ENCODE measurements at places on chromosomes 4 and X.

DNA sequence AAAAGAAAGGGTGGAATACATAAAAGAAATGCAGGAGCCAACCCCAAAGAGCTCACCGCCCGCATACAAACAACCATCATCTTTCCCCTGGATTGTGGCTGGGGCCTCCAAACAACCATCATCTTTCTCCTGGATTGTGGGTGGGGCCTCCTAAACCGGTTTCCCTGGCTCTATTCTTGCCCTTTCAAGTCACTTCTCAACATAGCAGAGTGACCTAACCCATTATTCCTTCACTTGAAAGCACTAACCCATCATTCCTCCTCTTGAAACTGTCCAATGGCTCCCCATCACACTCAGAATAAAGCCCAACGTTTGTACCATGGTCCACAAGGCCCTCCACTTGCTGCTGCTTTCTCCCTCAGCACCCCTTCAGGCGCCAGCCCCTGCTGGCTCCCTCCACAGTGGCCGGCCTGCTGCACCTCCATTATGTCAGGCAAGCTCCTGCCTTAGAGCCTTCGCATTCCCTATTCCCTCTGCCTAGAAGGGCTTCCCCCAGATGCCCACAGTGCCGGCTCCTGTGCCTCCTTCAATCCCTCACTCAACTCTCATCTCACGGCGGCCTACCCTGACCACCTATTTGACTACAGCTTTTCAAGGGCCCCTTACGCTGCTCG lies 24.1 kb downstream of the SMIM43 start:
- no peak for DNase-seq

GRCh38 chr4:15882675-15883086 lies 55.9 kb downstream of the FGFBP1 start:
- DNase-seq, result peak; percentile 77

- peak; percentile 91 for DNase-seq
Measured at GRCh38 chrX:39335513-39336235, 534.4 kb downstream of the MID1IP1 start.

- peak; percentile 26 for DNase-seq
Measured at GRCh38 chr4:17468619-17469221, 43.2 kb downstream of the QDPR start.

- DNase-seq, result no peak
Measured at GRCh38 chrX:132843363-132843762, 115.1 kb downstream of the HS6ST2 start.

- no peak for DNase-seq
Measured at GRCh38 chr4:11408233-11408967, 20.3 kb downstream of the HS3ST1 start.

GRCh38 chr4:3389233-3390215 lies 52.2 kb upstream of the HGFAC start:
- no peak for DNase-seq

GRCh38 chr4:88771883-88772450 lies 74.3 kb upstream of the NAP1L5 start:
- no peak for DNase-seq

DNA sequence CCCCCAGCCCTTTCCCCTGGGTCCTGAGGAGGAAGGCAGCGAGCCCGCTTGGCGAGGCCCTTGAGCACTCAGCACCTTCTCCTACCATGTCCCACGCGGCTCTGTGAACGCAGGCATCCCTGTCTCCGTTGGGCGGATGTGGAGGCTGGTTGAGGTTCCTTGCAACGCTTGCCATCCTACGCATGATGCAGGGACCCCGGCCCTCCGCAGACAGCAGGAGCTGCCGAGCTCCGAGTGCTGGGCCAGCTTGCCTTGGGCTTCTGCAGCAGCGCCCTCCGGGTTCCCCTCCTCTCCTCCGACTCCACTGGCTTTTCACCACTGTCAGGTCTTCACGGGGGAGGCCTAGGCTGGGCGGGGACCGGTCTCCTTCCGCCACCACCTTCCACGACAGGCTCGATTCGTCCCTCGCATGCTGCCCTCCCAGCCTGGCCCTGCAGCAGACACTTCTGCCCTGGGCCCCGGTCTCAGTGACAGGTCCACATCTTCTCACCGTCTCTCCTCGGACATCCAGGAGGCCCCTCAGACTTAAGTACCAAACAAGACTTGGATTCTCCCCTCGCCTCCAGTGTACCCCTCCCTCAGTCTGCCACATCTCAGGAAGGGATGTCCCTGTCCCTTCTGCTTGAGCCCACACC lies 67.6 kb upstream of the HGFAC start:
- no peak for DNase-seq

GRCh38 chrX:40637687-40638086 lies 9.7 kb downstream of the CXorf38 start:
- no peak for DNase-seq

- DNase-seq, result no peak
Measured at GRCh38 chr4:115171220-115171619, 57.8 kb upstream of the NDST4 start.

- no peak for DNase-seq
Measured at GRCh38 chrX:31070057-31070468, 1.8 kb downstream of the FTHL17 start.

GRCh38 chrX:134990475-134990800 lies 353 bp upstream of the SMIM10 start:
- DNase-seq, result no peak

DNA sequence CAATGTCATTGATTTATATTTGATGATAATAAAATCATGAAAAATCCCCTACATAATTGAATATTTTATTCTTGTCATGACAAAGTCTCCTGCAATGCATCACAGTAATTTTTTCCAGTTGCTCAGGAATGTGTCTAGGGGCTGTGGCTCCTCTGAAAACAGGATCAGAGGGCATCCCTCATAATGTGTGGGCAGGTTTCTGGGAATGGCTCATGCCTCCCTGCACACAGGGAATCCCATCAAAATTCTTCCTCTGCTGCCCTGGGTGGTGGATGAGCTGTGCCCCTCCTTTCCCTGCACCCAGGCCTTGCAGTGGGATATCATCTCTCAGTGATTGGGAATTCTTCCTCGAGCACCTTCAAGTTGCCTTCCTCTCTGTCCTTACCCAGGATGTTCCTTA lies 20.4 kb upstream of the PUDP start:
- DNase-seq, result no peak

DNA sequence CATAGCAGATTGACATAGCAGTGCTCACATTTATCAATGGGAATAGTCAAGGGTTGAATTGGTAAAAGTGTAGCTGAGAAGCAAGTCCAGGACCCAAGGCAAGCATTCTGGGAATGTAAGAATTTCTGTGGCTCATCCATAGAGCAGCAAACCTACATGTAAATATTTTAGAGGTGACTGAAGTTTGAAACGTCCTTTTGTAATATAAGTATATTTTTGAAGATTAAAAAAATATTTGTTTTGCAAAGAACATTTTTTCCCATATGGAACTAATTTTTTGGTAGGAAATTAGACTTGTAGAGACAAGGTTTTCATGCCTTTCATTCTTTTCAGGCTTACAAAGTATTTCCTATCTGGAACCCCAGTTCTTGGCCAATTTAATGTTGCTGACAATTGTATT lies 104.0 kb downstream of the TEX13A start:
- no peak for DNase-seq

- DNase-seq, result no peak
Measured at GRCh38 chr4:182766857-182767250, 150.3 kb downstream of the DCTD start.

GRCh38 chrX:2351999-2352995 lies 148.5 kb downstream of the DHRSX start:
- no peak for DNase-seq

Data from NCI-H2081 (cell line).